ENCODE measurements at places on chromosomes 7 and 10.

DNA sequence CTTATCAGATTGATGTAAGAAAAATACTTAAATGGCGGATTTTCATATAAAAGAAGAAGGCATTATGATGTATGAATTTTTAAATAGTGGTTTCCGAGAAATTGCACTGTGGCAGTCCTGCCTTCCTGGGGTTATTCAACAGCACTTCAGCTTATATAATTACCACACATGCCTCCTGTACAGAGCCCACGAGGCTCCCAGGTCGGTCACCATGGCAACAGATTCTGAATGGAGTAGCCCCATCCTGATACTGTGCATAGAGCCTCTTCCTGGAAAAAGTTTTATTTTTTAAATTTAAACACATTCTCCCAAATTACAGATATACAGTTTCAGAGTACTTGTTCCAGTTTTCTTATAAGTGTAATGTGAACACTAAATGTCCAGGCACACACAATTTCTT, 15.9 kb upstream of the ASB4 start:
- DNase-seq = no peak

GRCh38 chr10:79416578-79417255, 28.7 kb downstream of the ZCCHC24 start:
- DNase-seq = no peak

GRCh38 chr7:93092757-93093370, 24.9 kb downstream of the SAMD9 start:
- DNase-seq = no peak

DNA sequence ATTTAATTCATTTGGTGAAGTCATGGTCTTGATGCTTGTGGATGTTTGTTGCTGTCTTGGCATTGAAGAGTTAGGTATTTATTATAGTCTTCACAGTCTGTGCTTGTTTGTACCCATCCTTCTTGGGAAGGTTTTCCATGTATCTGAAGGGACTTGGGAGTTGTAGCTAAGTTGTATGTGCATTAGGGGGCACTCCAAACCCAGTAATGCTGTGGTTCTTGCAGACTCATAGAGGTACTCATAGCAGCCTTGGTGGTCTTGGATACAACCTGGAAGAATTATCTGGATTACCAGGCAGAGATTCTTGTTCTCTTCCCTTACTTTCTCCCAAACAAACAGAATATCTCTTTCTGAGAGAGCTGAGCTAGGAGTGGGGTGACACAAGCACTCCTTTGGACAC, 93.2 kb downstream of the ADCYAP1R1 start:
- DNase-seq = no peak

DNA sequence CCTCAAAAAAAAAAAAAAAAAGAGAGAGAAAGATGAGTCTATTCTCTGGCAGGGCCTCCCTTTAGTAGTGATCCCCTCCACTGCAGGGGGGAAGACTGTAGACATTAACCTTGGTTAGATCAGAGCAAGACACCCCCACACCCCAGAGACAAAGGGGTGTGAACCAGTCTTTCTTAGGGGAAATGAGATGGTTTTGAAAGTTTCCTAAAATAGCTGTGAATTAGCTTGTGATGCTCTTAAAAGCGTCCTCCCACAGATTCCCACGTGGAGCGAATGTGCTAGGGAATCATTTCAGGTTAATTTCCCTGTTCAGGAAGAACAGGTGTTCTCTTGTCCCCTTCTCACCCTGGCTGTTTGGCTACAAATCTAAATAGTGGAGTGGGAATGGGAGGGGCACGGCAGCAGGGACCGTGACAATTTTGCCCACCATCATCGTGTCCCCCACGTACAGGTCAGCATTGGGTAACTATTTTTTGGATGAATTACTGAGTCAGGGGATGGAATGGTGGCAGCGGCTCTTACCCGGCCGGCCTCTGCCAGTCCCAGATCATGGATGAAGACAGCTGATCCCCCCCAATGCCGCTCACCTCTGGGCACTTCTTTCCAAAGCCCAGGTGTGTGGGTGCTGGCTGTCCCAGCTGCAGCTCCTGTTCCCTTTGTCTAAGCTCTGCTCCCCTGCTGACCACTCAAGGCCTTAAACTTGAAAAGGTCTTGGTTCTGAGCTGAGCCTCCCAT, 152.9 kb downstream of the CCDC3 start:
- no peak for DNase-seq

DNA sequence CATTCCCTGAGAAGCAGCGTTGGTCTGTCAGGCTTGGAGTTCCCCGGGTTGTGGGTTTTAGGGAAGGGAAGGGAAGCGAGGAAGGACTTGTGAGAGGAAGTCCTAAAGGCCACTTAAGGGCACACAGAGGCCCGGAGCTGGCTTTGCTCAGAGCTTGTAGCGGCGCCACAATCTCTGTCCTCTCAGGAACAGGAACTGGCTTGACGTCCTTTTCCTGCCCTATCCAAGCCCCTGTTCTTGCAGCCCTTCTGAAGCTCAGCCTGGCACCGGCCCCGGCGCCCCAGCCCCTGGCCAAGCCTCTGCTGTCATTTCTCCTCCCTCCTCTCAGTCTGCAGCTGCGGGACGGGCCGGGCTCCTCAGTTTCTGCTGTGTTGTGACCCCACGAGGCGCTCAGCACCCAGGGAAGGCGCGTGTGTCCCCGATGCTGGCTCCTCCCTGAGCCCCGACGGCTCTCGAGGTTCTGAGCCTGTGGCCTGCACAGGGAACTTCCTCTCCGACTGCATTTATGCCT, at the start of gene GIMAP8:
TSS of gene GIMAP8 (plus strand) at position 140 of the 511 bp plus-strand sequence. CDS start 16,069 bp downstream, outside the sequence.
- DNase-seq = no peak

- DNase-seq = no peak
These were observed 46.9 kb upstream of the GPAM start for GRCh38 chr10:112230325-112230988.

- DNase-seq = no peak
These were observed 162.9 kb downstream of the ZNF33B start for GRCh38 chr10:42475168-42476098.

DNA sequence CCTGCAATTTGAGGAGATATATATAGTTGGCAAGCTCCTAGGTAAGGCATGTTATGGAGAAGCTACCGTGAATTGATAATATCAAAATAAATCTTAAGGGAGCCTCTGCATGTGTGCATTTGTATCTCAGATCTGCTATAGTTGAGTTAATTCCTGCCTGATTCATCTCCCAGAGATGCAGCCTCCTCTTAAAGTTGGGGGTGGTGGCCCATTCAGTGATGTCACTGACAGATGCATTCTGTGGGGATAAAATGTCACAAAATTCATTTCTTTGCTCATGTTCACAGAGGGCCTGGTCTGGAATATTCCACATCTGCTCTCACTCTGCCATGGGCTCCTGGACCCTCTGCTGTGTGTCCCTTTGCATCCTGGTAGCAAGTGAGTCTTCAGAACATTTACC, 185.8 kb upstream of the PRSS1 start:
- no peak for DNase-seq

DNA sequence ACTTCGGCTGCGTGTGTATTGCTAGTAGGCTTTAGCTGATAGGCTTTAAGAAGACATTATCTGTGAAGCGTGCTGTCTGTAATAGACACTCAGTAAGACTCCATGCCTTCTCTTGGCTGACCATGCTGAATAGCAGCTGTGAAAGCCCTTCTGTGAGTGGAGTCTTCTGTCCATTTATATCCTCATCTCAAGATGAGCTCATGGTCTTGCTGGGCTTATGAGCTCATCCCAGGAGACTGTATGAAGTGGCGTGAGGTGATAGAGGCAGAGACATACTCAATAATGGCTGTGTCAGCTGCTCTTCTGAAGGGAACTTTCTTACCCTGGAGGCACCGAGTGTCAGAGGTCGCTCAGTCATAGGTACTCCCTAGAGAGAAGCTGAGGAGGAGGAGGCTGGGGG, 111.5 kb downstream of the SH2D4B start:
- no peak for DNase-seq

DNA sequence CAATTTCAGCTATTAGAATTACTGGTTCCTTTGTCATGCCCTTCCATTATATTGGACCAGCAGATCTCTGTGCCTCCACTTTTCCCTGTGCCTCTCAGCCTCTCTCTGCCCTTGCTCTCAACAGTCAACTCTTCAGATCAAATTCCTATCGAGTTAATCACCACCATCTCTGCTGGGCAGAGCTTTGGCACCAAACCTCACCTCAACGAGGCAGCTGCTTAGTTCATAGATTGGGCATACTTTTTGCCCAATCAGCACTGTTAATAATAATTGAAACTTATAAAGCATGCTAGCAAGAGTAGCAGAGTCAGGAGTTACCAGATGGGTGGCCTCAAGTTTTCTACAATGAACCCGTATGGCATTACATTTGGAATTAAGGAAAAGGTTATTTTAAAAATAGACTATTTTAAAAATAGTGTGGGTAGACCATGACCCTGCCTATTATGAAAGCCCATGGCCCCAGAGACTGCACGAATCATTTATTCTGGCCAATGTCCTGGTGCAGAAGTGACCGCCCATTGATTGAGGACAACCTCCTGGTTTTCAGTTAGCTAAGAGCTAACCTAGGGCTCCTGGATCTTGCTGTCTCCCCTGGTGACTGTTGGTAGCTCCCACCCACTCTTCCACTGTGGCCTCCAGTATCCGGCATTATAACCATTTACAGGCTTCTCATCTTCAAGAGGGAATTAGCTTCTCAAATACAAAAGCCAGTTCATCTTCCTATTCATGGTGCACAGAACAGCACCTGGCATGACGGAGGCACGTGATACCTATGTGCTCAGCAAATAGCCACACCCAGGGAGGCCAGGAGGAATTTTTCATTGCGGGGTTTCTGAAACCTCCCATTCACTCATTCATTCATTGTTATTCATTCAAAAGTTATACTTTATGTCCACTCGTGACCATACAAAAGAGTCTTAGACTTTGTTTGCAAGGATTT, 265.4 kb downstream of the INHBA start:
- DNase-seq = no peak

DNA sequence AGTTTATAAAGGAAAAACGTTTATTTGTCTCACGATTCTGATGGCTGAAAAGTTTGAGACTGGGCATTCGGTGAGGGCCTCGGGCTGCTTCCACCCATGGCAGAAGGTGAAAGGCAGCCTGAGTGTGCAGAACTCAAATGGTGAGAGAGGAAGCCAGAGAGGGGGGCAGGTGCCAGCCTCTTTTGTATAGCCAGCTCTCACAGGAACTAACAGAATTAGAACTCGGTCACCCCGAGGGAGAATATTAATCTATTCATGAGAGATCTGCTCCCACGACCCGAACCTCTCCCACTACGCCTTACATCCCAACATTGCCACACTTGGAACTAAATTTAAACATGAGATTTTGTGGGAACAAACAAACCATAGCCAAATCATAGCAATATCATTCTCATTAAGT, 112.6 kb downstream of the ZPBP start:
- DNase-seq = no peak

DNA sequence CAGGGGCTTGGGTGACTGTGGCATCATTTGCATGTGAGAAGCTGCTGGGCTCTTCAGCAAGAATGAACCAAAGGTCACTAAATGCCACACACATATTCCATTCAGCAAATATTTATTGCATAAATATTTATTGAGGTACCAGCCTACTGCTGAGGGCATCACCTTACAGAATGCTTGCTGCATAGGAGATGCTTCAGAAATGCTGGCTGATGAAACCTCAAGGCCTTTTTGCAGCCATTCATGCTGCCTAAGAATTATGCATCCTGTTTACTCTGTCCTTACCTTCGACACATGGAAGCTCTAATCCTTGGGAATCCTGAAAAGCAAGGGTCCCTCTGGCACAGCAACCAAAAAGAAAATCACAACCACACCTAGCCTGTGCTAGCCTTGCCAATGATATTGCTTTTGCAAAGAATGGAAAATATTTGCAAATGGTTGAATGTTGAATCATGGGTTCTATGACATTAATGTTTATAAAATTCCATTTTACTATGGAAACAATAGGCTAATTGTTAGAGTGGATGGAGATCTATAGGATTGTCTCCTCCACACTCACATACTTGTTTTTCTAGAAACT, 79.6 kb downstream of the PCGF5 start:
- DNase-seq = no peak

DNA sequence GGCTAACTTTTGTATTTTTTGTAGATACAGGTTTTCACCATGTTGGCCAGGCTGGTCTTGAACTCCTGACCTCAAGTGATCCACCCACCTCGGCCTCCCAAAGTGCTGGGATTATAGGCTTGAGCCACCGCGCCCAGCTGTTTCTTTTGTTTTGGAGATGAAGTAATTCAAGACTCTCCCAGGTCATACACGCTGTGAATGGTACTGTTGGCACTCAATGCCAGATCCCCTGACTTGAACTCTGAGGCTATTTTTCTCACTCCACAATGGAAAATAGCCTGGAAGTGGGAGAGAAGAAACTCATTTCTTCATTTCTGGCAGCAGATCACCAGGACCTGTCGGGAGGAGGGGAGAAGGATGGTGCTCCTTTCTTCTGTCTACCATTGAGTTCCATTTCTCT, 32.4 kb downstream of the BLVRA start:
- DNase-seq = no peak

- no peak for DNase-seq
These were observed 122.7 kb upstream of the PRSS1 start for GRCh38 chr7:142626420-142627035.

DNA sequence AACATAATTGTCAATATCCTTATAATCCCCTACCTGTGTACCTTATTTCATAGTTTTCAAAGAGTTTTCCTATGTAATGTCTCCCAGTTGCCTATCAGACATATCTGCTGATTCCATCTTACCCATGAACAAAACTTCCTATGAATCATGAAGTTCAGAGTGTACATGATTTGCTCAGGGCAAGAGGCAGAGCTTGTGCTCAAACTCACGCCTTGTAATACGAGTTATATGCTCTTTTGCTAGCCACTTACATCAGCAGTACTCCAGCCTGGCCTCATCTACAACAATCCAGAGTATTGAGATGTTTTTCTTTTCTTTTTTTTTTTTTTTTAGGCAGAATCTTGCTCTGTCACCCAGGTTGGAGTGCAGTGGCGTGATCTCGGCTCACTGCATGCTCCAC, 11.8 kb downstream of the PKD2L1 start:
- DNase-seq = no peak

GRCh38 chr10:79268742-79269141, 78.5 kb upstream of the PPIF start:
- DNase-seq = no peak

GRCh38 chr7:114942446-114943175, 20.7 kb downstream of the MDFIC start:
- DNase-seq = no peak

- no peak for DNase-seq
These were observed 5.8 kb upstream of the NCOA4 start for GRCh38 chr10:46035923-46036849.

DNA sequence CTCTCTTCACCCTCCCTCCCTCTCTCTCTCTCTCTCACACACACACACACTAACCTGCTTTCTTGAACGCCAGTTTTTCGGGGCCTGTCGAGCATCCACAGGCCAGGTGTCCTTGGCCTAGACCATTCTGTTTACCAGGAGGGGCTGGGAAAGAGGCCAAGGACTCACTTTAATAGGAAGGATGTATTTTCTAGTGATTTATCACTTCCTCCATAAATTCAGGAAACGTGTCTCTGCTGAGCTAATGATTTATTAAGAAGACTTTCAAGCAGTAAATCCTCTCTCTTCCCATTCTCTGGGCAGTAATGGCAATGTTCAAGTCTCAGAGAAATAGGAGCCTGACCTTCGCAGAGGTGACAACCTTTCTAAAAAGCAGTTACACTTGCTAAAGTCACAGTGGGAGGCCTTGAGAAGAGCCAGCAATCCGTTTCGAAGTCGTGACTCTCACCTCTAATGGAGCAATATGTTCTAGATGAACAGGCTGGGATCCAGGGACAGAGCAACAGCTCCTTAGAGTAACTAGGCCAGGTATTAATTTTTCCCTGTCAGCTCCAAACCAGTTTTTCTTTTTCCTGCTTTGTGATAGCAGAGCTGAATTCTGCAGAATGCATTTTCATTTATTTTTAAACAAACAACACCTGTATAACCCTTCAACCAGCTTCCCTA, 1357.5 kb upstream of the SORCS1 start:
- DNase-seq = no peak

- no peak for DNase-seq
These were observed 81.3 kb downstream of the PIP4K2A start for GRCh38 chr10:22633106-22633505.

All from renal cortex interstitium (tissue), 15 donors.